ENCODE measurements at places on chromosomes 3 and 15.

DNA sequence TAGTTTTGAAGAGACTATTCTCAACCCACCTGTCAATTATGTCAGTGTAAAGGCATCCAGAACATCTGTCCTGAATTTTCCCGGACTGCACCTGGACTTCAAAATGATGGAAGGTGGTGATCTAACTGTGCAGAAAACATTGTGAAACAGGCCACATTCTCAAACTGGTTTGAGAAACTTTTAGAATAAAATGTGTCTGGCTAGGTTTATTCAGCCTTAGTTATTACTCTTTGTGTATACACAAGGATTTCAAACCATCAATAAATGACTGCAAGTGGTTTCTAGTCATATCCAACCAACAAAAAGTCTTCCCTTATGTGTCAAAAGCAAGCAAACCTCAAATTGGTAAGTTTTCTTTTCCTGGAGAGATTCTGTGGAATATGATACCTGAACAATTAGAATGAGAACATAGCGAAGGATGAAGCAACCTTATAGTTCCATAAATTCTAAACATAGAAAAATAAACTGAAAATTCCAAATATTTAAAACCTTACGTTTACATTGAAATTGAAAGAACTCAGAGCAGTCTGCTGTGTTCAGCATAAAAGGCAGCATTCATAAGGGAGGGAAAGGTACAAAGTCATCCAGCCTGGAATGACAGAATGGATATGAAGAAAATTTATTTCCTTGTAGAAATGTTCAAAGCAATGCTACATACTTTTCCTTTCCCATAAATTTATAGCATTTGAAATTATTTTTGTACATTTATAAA is 306.6 kb upstream of the TGFBR2 start:
- DNase-seq: no peak

GRCh38 chr15:25713736-25714537 is 149.2 kb downstream of the ATP10A start:
- no peak for DNase-seq

DNA sequence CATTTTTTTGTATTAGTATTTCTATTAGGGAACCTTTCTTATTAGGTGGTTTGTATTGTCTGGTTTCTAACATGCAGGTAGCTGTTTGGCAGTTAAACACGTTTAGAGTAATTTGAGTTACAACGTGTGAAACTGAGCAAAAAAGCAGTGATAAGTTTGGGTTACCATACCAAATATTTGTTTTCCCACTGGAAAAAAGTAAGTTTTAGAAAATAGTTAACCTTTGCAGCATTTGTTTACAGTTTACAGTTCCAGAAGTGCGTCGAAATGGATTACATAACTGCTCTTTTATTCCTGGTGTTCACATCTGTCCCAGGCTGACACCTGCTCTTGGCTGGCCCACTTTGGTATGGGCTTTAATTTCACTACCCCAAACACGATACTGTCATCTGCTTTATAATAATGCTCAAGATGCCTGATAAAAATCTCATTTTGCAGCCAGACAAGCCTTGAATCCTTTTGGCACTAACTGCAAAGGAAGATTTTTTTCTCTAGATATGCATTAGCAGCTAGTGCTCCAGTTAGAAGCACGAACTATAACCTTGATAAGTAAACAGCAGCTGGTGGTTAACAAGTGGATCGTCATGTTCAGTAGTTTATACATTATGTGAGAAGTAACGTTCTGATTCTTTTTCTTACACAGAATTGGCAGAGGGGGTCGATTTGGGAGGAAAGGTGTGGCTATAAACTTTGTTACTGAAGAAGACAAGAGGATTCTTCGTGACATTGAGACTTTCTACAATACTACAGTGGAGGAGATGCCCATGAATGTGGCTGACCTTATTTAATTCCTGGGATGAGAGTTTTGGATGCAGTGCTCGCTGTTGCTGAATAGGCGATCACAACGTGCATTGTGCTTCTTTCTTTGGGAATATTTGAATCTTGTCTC is 5.3 kb downstream of the EIF4A2 start:
- no peak for DNase-seq

GRCh38 chr3:1375145-1375544 is 282.3 kb downstream of the CNTN6 start:
- DNase-seq: no peak

DNA sequence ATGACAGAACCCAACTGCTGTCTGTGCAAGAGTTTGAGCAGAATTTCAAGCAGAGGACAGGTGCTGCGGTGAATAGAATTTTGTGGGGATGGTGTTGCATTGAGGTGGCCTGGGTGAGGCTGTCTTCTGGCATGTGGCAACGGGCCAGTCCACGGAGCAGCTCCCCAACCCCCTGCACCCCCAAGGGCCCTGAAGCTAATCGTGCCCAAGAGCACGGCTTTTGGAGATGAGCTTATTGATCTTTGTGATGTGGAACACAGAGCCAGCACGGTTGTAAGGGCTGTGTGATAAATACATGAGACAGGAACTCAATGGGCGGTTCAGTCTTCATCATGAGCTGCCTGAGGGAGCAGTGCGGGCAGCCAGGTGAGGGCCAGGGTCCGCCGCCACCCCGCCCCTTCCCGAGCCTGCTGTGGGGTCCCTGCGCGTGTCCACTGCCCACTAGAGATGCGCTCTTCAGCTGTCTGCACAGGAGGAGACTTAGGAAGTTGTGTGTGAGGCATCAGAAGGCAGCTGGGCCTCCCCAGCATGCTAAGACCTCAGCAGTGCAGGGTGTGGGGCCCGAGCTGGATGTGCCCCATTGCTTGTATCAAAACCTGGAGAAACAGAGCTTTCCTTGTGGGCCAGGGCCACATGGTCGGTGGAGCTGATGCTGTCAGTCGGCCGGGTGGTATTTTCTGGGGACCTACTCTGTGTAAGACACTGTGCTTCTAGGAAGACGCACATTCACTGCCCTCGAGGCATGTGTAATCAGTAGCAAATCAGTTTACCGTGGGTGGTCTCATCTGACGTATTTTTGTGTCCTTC is 90.5 kb downstream of the CHRNA7 start:
- DNase-seq: no peak

GRCh38 chr3:78242724-78243123 is 1202.8 kb downstream of the ROBO2 start:
- DNase-seq: no peak

- DNase-seq: no peak
These were observed 838.1 kb downstream of the TBL1XR1 start for GRCh38 chr3:176359211-176359610.

- DNase-seq: no peak
These were observed 297.3 kb downstream of the GABRB3 start for GRCh38 chr15:26475554-26475953.

DNA sequence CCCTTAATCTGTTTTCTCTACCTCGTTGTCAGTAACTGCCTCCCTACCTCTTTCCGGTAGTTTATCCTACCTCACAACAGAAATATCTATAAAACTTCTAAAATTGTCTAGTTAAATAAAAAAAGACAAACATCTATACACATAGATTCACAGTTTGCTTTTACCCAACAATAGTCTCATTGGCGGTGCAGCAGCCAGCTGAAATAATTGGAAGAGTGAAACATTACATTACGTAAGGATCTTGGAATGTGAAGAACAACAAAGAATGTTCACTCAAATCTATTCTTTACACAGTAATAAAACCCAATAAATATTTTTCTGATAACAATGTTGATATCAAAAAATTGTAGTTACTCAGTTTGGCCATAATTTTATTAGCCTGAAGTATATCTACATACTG is 115.5 kb upstream of the ARPP21 start:
- no peak for DNase-seq

DNA sequence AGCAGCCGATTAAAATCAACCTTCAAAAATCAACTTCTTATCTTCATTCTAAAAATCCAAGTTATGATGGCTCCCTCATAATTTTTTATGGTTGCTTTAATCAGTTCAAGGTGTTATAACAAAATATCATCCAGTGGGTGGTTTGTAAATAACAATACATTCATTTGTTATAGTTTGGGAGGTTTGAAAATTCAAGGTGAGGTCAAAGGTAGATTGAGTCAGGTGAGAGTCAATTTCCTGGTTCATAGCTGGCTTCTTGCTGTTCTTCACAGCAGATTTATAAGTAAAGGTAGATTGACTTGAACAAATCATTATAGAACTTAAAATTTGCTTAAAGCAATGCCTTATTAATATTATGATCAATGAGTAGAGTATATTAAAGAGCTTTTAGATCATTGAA is 192.8 kb downstream of the CADM2 start:
- no peak for DNase-seq

DNA sequence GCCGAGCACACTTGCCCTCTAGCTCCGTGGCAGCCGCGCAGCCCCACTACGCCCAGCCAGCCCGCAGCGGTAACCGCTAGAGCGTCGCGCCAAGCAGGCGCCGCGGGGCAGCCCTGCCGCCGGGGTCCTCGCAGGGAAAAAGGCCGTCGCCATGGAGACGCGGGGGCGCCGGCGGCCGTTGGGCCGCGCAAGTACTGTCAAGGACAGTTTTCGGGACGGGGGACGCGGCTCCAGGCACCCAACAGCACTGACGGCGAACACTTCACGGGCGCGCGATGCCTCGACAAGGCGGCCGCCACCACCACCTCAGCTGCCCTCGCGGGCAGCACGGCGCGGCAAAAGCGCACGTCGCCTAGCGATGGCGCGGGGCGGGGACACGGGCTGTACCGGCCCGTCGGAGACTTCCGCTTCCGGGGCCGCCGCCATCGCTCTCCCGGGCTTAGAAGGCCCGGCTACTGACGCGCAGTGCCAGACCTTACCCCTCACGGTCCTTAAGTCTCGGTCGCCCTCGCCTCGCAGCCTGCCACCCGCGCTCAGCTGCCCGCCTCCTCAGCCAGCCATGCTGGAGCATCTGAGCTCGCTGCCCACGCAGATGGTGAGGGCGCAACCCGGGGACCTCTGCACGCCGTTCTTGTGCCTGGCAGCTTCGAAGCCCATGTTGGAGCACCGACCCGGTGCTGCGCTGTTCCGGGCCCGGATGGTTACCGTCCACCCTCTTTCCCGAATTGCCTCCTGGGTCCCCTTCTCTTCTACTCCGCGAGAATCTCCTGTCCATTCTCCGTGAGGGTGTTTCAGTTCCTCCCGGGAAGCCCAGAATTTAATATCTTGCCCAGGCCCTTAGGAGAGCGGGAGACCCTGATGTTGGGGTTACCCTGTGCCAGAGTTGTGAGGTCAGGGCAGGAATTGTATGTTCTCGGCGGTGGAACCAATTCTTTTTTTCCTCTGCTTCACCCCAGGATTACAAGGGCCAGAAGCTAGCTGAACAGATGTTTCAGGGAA is at the start of the genes GLT8D1 and SPCS1:
TSS of gene GLT8D1 (minus strand) at position 104 of the 999 bp plus-strand sequence. CDS start 5,331 bp downstream, outside the sequence.
TSS of gene SPCS1 (plus strand) at position 419 of the 999 bp plus-strand sequence. CDS start at position 560, 141 bp downstream.
- peak; percentile 99 for DNase-seq

DNA sequence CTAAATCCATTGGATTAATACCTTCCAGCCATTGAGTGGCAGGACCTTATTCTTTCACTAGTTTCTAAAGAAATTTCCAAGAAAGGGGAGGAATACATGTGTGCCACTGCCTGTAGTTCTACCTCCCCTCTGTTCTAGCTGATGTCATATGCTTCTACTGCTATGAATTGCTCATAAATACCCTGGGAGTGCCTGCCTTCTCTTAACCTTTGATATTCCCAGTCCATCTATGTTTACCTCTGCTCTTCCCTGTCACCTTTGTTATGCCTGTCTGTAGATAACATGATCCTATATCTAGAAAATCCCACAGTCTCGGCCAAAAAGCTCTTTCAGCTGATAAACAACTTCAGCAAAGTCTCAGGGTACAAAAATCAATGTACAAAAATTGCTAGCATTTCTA is 486.9 kb upstream of the ARRDC4 start:
- no peak for DNase-seq

GRCh38 chr3:192373586-192373985 is 353.8 kb downstream of the FGF12 start:
- peak; percentile 24 for DNase-seq

- DNase-seq: no peak
These were observed 144.3 kb downstream of the FBN1 start for GRCh38 chr15:48501208-48501607.

- DNase-seq: no peak
These were observed 88.5 kb upstream of the NANOGP8 start for GRCh38 chr15:35173444-35174118.

DNA sequence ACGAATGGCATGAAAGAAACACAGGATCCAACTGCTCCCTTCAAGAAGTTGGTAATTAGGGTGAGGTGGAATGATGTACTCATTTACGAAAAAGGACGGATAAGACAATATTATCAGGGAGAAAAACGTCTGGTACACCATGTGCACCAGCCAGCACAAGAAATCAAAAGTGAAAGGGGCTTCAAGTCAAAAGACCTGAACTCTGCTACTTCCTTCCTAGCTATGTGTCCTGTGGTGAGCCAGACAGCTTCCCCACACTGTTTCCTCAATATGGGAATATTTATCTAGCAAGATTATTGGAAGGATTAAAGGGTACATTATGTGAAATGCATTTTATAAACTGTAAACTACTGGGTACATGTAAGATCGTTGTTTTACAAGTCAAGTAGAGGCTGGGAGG is 33.9 kb downstream of the RAB27A start:
- DNase-seq: no peak

- no peak for DNase-seq
These were observed 8.0 kb upstream of the PLXND1 start for GRCh38 chr3:129614435-129614834.

- no peak for DNase-seq
These were observed 156.0 kb upstream of the CD96 start for GRCh38 chr3:111385971-111386495.

GRCh38 chr3:53812434-53812833 is 33.8 kb downstream of the CHDH start:
- no peak for DNase-seq

DNA sequence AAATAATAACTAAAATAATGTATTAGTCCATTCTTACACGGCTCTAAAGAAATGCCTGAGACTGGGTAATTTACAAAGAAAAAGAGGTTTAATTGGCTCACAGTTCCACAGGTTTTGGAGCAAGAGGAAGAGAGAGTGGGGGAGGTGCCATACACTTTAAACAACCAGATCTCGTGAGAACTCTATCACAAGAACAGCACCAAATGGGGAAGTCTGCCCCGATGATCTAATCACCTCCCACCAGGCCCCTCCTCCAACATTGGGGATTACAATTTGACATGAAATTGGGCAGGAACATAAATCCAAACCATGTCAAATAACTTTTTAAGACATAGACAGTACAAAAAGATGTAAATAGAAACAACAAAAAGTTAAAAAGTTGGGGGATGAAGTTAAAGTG is 63.2 kb downstream of the ILDR1 start:
- DNase-seq: no peak

DNA sequence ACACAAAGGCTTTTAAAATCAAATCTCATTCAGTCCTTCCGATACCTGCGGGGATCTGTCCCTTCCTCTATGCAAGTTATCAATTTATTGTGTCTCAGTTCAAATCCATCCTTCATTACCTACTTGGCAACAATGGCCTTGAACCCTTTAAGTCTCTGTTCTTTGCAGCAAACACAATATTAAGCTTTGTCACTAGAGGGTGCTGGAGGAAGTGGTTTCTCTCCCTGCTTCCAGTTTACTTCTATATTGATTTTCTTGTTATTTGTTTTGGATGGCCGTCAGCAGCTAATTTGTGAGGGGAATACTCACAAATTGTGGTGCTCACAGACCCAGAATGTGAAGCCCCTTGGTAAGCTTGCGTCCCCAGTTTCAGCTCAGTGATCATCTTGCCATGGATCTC is 278.3 kb downstream of the FGF12 start:
- no peak for DNase-seq

- peak; percentile 33 for DNase-seq
These were observed 460.8 kb downstream of the MAGI1 start for GRCh38 chr3:65577843-65578430.

GRCh38 chr3:179898024-179898423 is 138.7 kb downstream of the PEX5L start:
- no peak for DNase-seq

Measured in retina (tissue), 1 donor.